Cardiac fibroblast (primary cell): ENCODE measurements at places on chromosomes 12 and 14.

DNA sequence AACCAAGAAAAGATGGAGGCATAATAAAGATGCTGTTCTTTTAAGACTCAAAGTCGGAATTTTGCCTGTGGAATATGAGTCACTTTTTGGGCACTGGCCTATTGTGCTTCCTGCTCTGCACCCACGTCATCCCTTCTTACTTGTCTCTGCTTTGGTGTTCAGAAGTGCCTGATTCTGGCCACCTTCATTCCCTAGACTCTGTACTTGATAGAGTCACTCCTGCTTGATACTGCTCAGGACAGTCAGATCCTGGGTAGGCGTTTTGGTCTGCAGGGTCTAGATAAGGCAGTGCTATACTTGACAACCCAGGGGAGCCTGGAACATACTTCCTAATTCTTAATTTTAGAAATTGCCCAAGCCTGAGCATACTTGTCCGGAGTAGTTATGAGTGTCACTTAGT, 1.9 kb downstream of the LRRK2 start:
- peak; percentile 78 for DNase-seq

GRCh38 chr12:20722142-20722541, 27.0 kb downstream of the SLCO1C1 start:
- no peak for DNase-seq

DNA sequence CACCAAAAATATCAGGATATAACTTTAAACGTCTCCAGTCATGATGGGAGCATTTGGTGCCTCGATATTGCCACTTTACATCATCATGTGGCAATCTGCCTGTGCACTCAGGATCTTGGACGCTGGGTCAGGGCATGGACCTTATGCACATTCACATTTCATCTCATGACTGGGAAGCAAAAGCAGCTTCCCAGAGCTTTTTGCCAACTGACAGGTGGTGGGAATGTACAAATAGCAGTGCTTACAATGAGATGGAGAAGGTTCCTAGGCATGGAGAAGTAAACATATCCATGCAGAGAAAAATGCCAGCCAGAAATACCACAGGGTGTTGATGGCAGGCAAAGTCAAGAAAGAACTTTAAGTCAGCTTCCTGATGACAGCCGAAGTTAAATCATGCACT, 30.3 kb downstream of the EFCAB11 start:
- DNase-seq, result no peak

GRCh38 chr12:2083008-2083407, 30.2 kb downstream of the CACNA1C start:
- no peak for DNase-seq

DNA sequence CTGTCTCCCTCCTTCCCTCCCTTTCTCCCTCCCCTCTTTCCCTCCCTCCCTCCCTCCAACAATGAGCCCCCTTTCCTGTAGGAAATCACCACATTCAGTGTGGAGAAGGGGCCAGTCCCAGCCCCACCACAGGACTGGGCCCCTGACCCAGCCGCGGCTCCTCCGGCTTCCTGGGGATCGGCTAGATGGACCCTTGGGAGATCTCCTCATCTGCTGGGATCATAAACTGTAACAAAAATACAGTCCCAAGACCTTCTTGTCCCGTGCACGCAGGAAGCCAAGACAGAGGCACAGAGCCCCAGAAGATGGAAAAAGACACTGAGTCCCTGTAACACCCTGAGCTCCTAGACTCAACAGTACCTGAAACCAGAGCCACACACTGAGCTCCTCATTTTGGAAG, 23.9 kb downstream of the DIO3 start:
- DNase-seq, result no peak

GRCh38 chr12:80173083-80173864, 73.9 kb downstream of the OTOGL start:
- DNase-seq, result no peak

GRCh38 chr12:123384994-123385376, 1.1 kb downstream of the KMT5A start:
- DNase-seq, result peak; percentile 87

DNA sequence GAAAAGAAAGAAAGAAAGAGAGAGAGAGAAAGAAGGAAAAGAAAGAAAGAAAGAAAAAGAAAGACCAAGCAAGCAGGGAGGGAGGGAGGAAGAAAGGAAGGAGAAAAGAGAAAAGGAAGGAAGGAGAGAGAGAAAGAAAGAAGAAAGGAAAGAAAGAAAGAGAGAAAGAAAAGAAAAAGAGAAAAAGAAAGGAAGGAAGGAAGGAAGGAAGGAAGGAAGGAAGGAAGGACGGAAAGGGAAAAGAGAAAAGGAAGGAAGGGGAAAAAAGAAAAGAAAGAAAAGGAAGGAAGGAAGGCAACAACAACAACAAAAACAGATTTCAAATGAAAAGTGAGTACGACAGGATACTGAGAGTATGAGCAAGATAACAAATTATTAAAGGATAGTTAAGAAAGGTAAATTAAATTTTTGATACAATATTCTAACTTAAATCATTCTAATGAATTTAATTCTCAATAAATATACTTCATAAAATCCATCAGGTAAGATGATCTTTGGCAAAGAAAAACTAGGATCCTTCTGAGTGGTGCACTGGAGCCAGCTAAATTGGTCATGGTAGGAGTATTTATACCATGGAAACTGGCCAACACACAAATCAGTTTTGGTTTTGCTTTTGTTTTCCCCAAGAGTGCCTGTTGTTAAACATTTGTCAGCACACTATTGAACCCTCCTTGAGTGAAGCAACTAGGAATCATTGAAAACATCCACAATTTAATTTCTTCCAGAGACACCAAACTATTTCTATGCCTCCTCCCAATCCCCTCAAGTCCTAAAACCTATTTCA, 56.1 kb upstream of the DYRK2 start:
- peak; percentile 53 for DNase-seq

GRCh38 chr12:132427174-132427768, 62.7 kb upstream of the FBRSL1 start:
- DNase-seq, result no peak

GRCh38 chr14:62796431-62796830, 248.8 kb downstream of the KCNH5 start:
- DNase-seq, result no peak

DNA sequence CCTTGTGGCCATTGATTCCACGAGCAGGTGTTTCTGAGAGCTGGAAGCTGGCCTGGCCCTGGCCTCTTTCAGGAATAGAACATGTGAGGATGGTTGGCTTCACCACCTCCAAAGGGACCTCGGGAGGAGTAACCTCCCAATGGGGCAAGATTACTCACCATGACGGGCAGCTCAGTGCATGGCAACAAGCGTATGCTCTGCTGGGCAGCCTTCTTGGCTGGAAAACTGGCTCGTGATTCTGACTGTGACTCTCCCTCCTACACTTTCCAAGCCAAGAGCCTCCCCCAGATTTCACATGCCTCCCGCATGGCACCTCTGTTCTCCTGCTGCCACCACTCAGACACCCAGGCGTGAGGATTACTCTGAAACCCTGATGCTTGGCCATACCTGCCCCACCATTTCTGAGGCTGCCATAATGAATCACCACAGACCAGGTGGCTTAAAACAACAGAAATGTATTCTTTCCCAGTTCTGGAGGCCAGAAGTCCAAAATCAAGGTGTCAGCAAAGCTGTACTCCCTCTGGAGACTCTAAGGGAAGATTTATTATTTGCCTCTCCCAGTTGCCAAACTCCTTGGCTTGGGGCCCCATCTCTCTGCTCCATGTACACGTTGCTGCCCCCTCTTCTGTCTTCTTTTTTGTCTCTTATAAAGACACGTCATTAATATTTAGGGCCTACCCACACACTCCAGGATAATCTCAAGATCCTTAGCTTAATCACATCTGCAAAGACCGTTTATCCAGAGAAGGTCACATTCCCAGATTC, 215.9 kb downstream of the CHST11 start:
- peak; percentile 84 for DNase-seq

DNA sequence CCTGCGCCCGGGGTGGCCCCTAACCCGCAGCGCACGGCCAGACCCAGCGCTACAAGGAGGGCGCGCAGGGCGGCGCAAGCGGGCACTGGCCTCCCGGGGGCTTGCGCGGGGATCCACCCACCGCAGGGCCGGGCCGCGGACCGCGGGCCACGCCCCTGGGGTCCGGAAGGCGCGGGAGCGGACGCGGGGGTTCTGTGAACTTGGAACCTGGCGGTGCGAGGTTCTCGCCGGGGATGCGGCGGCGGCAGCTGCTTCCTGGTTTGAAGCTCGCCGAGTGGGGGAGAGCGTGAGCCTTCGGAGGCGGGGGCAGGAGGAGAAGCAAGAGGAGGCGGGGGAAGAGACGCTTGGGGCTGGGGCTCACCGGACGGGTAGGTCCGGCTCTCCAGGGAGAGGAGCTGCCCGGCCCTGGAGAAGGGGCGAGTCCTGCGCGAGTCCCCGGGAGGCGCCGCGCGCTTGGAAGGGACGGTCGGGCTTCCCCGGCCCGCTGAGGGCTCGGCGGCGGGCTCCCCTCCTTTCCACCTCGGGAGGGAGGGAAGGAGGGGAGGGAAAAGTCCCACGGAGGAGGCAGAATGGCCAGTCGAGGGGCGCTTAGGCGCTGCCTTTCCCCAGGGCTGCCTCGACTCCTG, at the start of gene PRKCH:
Gene PRKCH, plus strand, starts transcription at position 195 of the 626 bp plus-strand sequence. CDS start 523 bp downstream, outside the sequence.
- peak; percentile 64 for DNase-seq

DNA sequence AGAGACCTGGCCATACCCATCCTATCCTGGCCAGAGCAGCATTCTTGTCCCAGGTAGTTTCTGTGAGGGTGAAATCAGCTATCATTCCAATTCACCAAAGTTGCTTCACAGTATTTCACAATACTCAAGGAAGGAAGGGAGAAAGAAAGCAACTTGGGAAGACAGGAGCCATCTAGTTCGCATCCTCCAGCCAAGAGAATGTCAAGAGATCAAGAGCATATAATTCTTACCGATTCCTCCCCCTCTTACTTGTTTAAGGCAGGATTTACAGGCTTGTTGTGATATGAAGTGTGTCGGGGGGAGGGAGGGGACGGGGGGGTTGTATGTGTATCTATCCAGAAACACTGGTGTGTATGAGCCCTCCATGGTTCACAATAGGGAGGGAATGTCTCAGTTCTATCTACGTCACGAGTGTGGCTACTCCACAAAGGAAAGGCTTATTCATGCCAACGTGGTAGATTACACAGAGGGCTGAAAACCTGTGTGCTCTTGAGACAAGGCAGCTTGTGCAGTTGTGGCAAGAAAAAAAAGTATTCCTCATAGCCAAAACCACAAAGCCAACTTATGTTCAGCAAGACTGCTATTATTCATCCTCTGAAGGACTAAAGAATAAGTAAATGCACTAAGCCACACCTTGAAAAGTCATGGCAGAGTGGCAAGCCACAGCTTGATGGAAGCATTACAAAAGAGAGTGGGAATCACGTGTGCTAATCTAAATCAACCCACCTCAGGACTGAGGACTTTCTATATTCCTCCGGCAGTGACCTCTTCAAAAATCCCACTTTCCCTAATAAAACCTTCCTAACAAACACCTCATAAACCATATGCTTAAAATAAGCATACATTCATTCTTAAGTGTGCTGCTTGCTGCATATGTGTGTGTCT, 35.0 kb downstream of the CORO1C start:
- peak; percentile 100 for DNase-seq

GRCh38 chr14:23578560-23579310, at the start of gene JPH4:
Gene JPH4 (minus strand): TSS chr14:23578790. CDS start chr14:23577453, 1,337 bp downstream.
- DNase-seq, result no peak

GRCh38 chr12:88388566-88389540, 191.4 kb downstream of the KITLG start:
- DNase-seq, result peak; percentile 54

- peak; percentile 56 for DNase-seq
Measured at GRCh38 chr14:72678356-72678755, 215.5 kb downstream of the DPF3 start.

GRCh38 chr14:73261520-73262426, 24.5 kb downstream of the PAPLN start:
- no peak for DNase-seq

- DNase-seq, result no peak
Measured at GRCh38 chr12:1566449-1567135, 27.8 kb downstream of the FBXL14 start.

GRCh38 chr14:24954037-24954699, 95.8 kb downstream of the STXBP6 start:
- no peak for DNase-seq
